Stimulated activated CD8-positive, alpha-beta memory T cell treated with anti-CD3 and anti-CD28 coated beads, Interleukin-7, amount 100 ng/mL, for 1 hour (primary cell): ENCODE measurements at places on chromosomes 7 and 10.

DNA sequence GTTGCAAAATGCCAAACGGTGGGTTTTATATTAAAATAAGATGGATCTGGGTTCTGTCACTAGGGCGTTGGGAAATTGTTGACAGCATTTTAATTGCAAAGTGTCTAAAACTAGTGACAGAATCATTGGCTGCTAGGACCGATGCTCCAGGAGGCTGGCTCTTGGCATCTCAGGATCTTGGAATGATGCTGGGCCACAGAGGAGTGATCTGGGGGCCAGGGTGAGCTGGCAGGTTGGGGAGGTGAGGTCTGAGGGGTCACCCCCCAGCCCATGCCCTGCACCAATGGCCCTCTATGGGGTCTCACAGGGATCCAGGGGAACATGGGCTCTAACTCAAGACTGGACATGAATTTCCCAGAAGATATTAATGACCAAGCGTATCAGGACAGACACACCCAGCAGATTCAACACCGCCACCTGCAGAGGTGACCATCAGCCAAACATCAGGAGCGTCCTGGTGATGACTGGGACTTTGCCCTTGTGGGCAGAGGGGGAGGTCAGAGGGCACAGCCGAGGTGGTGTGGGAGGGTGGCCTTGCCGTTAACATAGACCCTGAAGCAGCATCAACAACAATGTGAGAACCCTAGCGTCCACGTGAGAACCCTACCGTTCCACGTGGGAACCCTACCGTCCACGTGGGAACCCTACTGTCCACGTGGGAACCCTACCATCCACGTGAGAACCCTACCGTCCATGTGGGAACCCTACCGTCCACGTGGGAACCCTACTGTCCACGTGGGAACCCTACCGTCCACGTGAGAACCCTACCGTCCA lies 89.0 kb upstream of the PPP2R2D start:
- DNase-seq, result no peak

DNA sequence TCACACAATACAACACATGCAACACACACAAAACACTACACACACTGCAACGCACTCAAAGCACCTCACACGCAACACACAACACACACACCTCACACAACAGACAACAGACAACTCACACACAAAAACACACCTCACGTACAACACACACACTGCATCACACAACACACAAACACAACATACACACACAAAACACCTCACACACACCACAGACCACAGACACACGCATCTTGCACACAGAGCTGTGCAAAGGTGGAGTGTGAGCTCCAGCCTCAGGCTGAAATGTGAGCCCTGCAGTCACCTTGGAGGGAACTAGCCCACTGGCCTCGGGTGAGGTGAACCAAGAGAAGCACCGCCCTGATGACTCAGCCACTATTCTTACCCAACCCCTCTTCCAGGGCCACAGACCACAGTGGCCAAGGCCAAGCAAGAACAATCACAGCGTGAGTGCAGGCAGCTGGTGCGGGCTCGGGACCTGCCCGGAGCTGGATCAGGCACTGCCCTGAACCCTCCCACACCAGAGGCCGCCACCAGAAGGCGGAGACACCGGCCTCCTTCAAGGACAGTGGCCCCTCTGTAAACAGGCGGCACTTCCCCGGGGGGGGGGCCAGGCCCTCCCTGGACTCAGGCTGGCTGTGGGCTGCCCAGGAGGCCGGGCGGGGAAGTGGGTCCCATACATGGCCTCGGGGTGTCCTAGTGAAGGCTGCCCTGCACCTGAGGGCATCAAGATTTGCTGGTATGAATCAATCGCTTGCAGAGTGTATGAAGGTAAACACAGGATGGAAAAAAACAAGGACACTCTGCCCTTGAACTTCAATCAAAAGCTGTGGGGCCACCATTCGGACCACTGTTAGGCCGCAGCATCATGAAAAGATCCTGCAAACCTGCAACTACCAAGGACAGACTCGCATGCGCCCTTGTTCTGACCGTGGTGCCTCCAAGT lies 106.7 kb downstream of the TNS3 start:
- no peak for DNase-seq

DNA sequence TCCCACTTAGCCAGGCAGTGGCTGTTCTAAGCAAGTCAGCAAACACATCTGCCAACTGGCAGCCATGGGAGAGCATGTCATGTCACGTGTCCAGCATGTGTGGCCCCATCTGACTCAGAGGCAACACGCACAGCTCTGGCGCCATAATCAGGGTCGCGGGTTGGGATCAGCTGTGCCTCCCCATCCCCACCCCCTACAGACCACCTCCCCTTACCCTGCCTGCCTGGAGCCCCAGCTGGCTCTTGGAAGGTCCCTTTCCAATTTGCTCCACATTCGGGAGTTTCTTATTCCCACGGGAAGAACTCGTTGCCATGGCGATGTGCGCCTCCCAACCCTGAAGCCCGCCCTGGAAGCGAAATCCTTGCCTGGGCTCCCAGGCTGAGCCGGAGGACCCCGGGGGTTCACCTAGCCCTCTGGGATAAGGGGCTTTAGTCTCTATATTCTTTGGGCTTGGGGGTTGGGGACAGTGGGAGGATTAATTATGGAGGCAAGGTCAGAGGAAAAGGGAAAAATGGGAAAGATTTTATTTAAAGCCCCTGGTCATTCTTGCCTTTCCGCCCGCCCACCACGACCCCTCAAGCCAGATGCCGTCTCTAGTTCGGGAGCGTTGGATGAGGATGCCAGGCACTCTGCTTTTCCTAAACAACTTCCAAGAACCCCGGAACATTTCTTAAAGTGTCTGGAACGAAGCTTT lies 283.7 kb downstream of the ZEB1 start:
- DNase-seq, result no peak

DNA sequence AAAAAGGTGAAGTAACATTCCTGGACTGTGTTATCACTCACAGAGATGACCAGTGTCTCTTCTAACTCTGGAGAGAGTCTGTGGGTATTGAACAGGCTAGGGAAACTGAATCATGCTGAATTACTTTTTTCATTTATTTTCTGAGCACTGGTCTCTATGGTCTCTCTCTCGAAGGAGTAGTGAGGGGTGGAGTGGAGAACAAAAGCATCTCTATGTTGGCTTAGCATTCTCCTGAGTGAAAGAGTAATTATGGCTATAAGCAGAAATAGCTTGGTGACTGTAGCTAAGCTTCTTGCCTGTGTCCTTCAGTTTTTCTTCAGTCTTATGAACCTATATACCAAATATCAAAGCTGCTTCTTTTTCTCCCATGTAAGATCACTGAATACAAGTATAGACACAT lies 64.6 kb upstream of the PTN start:
- DNase-seq, result no peak

DNA sequence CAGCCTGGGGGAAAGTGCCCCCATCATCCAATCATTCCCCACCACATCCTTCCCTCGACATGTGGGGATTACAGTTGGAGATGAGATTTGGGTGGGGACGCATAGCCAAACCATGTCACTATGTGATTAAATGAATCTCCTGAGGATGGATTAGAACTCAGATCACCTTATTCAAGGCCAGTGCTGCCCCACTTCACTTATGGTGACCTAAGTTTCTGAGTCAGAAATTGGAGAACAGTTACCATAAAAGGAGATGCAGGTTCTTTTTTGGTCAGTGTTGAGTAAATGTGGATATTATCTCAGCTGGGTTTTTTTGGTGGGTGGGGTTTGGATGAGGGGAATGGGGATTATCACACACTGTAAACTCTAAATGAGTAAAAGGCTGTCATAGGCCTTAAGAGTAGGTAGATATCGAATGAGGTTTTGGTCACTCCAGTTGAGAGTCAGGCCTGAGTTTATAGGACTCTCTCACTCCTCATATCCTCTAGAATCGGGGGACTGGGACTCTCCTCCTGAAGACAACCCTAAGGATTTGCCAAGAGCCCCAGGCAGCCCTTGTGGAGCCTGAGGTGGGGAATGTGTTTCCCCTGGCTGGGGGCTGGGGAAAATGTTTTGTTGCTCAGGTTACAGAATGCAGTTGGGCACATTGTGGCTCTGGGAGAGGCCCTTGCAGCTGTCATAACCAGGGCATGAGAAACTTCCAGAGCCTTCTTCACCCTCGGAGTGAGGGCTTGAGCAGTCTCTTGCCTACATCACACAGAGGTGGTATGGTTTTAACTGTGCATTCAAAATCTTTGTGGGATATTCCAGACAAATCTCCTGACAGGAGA lies 213.0 kb downstream of the BAMBI start:
- no peak for DNase-seq

DNA sequence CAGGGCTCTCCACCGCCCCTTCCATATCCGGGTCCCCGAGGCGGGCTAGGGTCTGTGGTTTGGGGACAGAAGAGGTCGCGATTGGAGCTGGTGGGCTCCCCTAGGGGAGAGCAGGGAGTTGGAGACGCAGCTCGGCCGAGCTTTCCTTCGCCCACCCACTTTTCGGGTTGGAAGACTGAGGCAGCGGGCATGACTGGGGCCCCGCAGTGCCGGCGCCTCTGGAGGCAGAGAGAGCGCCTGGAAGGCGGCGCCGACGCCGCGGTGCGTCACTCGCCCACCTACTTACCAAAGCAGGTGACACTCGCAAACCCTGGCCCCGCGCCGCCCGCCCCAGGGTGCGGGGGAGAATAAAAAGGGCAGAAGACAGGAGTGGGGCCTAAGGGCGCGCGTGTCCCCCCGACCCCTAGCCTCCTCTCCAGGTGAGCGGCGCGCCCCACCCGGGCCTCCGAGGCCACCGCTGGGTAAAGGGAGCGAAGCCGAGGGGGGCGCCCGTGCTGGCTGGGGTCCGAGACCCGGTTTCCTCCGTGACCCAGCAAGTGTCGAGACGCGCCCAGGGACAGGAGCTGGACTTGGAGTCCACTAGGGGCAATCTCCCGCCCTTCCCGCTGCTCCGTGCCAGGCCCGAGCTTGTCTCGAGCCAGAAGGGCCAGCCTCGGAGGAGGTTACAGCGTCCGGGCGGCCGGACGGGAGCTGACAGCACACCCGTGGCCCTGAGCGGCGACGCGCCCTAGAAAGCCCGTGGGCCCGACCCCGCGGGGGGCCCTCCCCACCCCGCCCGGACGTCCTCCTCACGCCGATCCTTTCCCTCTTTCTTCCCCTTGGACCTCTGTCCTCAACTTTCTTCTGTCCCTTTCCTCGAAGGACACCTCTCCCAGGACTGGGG lies 34.4 kb upstream of the GRID1 start:
- peak; percentile 25 for DNase-seq

GRCh38 chr7:12737373-12737772 lies 49.9 kb downstream of the ARL4A start:
- DNase-seq, result no peak

DNA sequence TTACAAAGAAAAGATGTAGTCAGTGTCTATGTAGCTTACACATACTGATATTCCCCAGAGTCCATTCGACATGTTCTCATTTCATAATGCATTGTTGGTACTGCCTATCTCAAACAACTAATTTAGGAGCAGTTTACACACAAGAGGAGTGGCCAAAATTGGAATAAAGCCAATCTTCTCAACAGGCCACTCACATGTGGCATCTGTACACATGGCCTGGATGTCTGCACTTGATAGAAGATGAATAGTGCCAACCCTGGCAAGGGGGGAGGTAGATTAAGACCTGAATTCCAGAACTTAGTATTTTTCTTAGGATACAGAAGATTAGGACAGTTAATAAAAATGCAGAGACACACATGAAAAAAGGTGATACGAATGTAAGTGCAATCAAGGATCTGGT lies 125.3 kb upstream of the STARD3NL start:
- DNase-seq, result no peak

- DNase-seq, result no peak
Measured at GRCh38 chr7:147231275-147231674, 1114.7 kb downstream of the CNTNAP2 start.

- no peak for DNase-seq
Measured at GRCh38 chr10:128316121-128316726, 190.0 kb upstream of the MKI67 start.

DNA sequence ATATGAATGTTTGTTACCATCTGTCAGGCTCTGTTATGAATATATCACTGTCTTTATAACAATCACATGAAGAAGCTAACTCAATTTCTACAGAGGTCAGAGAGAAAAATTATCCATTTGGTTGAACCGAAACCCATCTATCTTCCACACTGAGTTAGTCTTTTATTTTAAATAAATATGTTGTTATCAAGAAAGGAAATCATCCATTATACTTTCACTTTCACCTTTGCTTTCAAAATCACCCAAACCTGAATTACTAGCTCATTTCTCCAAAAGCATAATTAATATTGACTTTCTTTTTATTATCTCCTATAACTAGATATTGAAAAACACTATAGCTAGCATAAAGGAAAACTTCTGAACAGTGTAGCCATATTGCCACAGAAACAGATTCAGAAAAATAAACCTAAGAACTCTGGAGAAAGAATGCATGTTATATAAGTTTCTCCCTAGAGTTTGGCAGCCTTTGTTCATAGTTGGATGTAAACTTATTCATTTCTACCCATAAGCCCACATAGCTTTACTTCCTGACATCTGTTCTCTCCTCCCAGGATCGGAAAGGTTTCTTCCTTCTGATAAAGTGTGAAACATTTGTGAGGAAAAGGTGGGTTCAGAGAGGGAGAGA lies 66.0 kb downstream of the NPSR1 start:
- no peak for DNase-seq

- DNase-seq, result no peak
Measured at GRCh38 chr7:138025215-138026186, 23.6 kb upstream of the CREB3L2 start.

- no peak for DNase-seq
Measured at GRCh38 chr10:23338886-23339285, 5.7 kb downstream of the C10orf67 start.

DNA sequence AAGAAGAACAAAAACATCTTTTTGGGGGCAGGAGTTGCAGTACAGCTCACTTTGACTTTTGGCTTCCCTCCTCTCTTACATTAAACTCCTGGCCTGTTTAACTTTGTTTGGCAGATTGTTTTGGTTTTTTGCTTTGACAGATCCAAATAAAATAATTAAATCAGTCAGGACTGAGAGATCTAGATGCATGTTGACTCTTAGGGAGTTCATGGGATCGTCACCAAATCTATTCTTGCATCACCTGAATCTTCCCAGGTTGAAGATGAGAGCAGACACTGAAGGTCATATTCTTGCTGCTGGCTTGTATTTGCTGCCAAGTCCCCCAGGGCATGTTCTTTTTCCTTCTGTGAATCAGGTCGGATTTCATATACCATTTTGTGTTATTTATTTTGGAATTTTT lies 759.4 kb downstream of the CNTNAP2 start:
- no peak for DNase-seq

- no peak for DNase-seq
Measured at GRCh38 chr7:97118306-97118917, 914 bp downstream of the SDHAF3 start.

GRCh38 chr7:20026762-20027161 lies 190.4 kb downstream of the MACC1 start:
- no peak for DNase-seq

GRCh38 chr10:13942035-13942434 lies 355.3 kb downstream of the PRPF18 start:
- no peak for DNase-seq

DNA sequence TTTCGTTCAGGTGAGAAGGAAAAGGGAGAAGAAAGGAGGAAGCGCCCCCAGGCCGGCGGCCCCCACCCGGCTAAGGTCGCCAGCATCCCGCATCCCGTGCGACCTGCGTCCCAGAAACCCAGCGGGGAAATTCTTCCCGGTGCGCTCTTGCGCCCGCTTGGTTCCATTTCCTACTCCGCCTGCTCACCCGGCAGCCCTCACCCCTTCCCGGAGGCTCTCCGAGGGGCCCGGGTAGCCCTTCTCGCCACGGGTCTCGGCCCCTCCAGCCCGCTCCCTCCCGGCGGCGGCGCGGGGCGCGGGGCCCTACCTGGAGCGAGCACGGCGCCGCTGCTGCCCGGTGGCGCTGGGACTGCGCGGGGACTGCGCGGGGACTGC lies at the start of gene PRKCQ:
Gene PRKCQ (minus strand): TSS at position 373 of the 375 bp plus-strand sequence. CDS start 65,141 bp downstream, outside the sequence.
- DNase-seq, result no peak
